ENCODE measurements at places on chromosomes 3 and 15.

GRCh38 chr3:114800272-114801031 lies 346.6 kb downstream of the ZBTB20 start:
- no peak overlapping the region for H3K27ac ChIP-seq
- no peaks in the 10 kb centered on the region for H3K27me3 ChIP-seq
- DNase-seq: no peak
- no peaks in the 10 kb centered on the region for H3K4me1 ChIP-seq
- H3K4me3 ChIP-seq: no peak overlapping the region

- no peak overlapping the region for H3K4me3 ChIP-seq
- H3K27ac ChIP-seq: no peak overlapping the region
- no peak for DNase-seq
- H3K36me3 ChIP-seq: peaks cover 14% of the 10 kb centered on the region
Observed at GRCh38 chr3:33001889-33002288, 50.4 kb downstream of the CCR4 start.

DNA sequence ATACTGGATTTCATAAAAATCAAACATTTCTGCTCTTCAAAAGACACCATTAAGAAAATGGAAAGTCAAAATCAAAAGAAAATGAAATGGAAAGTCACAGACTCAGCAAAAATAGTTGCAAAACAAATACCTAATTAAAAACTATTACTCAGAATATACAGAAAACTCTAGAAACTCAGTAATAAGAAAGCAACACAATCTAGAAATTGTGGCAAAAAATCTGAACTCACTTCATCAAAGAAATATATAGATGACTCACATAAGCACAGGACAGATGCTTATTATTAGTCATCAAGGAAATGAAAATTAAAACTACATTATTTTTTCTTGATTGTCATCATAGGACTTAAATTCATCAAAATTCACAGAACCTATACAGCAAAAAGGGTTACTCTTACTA lies 430.0 kb downstream of the SHQ1 start:
- H3K4me3 ChIP-seq: no peak overlapping the region
- DNase-seq: no peak
- no peaks in the 10 kb centered on the region for H3K36me3 ChIP-seq
- no peak overlapping the region for H3K27ac ChIP-seq
- no peaks in the 10 kb centered on the region for H3K27me3 ChIP-seq

- H3K27ac ChIP-seq: no peak overlapping the region
- H3K27me3 ChIP-seq: no peaks in the 10 kb centered on the region
- no peak overlapping the region for H3K4me3 ChIP-seq
- peaks cover 7% of the 10 kb centered on the region for H3K4me1 ChIP-seq
- DNase-seq: no peak
Observed at GRCh38 chr3:143750841-143751240, 97.4 kb downstream of the SLC9A9 start.

DNA sequence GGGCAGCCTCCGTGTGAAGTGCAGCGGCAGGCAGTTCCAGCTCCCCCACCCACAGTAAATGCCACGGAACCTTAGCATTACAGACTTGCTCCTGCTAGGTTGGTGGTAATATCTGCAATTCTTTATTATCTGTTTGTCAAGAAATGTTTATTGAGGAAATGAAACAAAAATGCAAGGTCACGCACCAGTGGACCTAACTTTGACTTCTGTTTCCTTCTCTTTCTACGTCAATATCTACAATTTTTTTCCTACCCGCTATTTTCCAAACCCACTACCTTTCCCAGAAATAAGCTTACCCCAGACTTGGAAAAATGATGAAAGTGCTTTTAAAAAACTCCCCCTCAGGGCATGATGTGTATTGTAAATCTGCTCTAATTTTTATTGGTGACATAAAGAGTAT lies 18.9 kb downstream of the ILDR1 start:
- no peak for DNase-seq
- H3K36me3 ChIP-seq: no peaks in the 10 kb centered on the region

All from spinal cord (tissue), 10 donors.